ENCODE measurements at places on chromosomes 1 and 21.

DNA sequence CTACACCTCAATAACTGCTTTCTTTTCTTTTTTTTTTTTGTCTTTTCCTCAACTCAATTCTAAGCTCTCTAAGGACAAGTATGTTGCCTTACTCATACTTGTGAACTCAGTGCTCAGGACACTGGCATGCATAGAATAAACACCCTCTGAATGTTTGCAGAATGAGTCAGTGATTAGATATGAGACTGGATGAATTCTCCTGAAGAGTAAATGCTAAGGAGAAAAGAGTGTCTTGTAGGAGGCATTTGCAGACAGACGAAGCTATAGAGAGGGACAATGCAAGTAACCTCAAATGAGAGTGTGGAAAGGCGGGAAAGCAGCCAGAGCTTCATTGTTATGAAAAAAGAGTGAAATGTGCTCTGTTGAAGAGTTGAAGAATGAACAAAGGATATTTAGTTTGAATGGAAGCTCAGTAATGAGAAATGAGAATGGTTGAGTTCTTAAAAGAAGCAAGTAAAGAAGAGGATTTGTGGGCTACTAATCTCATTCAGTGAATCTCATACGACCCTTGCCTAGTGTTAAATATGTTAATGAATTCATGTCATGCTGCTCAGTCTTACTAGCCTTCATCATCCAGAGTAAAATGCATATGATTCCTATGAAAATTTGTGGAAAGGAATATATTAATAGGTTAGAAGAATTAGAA is 166.1 kb upstream of the DPYD start:
- no peak for DNase-seq

DNA sequence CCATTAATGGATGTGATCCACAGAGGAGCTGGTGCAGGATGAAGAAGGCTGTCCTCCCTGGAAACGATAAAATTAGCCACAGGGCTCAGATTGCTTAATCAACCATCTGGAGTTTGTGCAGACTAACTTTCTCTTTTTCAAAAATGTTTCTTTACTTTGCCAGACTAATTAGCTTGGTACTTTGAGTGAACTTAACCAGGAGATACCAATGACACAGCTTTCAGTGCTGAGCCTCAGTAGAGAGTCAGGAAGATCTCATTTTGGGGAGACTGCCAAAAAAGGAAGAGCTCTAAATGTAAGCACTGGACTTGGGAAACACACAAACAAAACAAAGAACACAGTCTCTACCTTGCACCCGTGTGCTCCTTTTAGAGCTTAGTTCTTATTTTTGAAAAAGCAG is 248.1 kb upstream of the DEPDC1 start:
- DNase-seq, result no peak

DNA sequence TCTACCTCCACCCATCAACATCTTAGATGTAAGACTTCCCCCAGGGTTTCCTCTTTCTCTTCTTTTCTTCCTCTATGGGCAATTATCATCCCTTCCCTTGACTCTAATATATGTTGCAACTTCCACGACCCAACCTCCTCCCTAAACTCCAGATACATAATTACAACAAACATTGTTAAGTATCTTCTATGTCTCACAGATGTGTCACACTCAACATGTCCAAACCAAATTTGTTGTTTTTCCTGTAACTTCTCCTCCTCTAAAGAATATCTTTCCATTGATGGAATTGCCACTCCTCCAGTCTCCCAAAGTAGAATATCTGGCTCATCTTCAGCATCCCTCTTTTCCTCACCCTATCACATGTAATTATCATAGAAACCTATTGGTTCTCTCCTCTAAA is 314.2 kb downstream of the RWDD3 start:
- DNase-seq, result no peak

- DNase-seq, result no peak
These were observed 176.4 kb downstream of the ZNF281 start for GRCh38 chr1:200233393-200233792.

- DNase-seq, result no peak
These were observed 7.9 kb upstream of the IL23R start for GRCh38 chr1:67158401-67158800.

GRCh38 chr1:58460469-58460868 is 86.1 kb downstream of the OMA1 start:
- DNase-seq, result peak; percentile 23

- no peak for DNase-seq
These were observed 388.2 kb downstream of the PTPRU start for GRCh38 chr1:29624320-29625083.

DNA sequence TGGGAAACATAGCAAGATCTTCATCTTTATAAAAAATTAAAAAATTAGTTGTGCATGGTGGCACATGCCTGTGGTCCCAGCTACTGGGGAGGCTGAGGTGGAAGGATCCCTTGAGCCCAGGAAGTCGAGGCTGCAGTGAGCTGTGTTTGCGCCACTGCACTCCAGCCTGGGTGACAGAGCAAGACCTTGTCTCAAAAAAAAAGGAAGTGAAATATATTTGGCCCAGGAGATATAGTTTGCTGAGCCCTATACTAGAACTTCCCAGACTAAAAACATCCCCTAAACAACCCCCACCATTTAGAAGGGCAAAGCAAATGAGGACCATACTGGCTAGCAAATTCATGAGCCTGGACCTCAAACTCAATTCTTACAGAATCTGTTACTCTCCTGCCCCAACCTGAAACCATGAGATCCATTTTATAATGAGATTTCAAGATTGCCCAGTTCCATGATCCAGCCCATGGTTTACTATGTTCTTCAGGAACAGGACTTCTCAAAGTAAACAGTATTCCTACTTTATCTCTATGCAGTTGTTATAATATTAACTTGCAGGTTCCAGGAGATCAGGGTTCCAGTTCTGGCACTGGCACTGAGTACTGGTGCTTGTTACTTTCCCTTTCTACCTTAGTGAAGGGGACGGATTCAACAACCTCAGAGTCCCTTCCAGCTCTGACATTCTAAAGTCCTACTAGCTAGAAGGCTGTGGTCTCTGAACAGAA is 48.9 kb upstream of the TADA1 start:
- no peak for DNase-seq

GRCh38 chr1:27357281-27358037 is 9.3 kb downstream of the MAP3K6 start:
- DNase-seq, result peak; percentile 90

DNA sequence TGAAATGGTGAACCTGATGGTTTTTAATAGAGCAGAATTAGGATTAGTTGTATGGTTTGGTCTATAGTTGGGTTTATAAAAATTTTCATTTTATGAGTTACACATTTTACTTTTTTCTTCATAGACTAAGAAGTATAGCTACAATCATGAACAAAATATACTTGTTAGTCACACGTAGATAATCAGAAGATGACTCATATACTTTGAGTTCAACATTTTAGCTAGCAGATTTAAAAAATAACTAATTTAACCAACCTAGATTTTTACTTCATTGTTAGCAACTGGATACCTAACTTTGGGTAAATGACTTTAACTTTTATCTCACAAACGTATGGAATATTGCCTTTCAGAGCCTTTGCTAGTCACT is 27.9 kb downstream of the MORC3 start:
- no peak for DNase-seq

- DNase-seq, result no peak
These were observed 76.5 kb upstream of the MAP10 start for GRCh38 chr1:232728507-232729263.

DNA sequence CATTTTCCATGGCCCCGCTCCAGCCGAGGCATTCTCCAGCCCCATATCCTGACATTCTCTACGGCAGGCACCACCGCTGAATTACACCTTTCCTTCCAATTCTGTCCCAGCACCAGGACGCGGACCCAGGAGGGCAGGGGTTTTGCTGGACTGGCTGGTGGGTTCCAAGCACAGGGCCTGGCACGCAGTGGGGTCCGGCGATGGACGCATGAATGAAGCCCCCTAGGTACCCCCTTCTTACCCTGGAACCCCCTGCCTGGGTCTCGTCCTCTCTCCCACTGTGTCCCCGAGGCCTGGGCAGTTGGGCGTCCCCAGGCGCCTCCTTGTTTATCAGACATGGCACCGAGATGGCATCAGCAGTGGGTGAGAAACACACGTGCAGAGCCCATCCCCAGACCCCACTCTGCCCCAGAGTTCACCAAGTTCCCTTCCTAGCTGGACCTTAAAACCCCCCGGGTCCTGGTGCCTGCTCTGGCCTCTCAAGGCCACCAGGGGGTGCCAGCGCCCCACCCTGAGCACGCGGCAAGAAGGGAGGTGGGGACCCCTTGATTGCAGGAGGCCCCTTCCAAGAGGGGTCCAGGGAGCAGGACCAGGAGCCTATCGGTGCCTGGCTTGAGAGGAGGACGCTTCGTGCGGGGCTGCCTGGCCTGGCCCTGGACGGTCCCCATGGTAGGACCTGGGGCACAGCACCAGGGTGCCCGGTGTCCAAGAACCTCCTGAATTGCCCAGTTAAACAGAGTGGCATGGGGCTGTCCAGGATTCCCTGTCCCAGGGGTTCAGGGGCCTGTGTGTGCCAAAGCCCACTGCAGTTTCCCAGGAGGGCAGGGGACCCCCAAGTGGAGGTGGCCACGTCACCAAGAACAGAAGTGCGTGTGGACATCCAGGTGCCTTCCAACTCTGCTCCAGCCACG is 46.1 kb downstream of the MEGF6 start:
- DNase-seq, result peak; percentile 89

GRCh38 chr1:150764617-150765101 is 919 bp downstream of the CTSS start:
- DNase-seq, result no peak

GRCh38 chr1:3311711-3312110 is 142.8 kb upstream of the ARHGEF16 start:
- no peak for DNase-seq

- peak; percentile 66 for DNase-seq
These were observed 149.0 kb downstream of the IGSF21 start for GRCh38 chr1:18256282-18257235.

DNA sequence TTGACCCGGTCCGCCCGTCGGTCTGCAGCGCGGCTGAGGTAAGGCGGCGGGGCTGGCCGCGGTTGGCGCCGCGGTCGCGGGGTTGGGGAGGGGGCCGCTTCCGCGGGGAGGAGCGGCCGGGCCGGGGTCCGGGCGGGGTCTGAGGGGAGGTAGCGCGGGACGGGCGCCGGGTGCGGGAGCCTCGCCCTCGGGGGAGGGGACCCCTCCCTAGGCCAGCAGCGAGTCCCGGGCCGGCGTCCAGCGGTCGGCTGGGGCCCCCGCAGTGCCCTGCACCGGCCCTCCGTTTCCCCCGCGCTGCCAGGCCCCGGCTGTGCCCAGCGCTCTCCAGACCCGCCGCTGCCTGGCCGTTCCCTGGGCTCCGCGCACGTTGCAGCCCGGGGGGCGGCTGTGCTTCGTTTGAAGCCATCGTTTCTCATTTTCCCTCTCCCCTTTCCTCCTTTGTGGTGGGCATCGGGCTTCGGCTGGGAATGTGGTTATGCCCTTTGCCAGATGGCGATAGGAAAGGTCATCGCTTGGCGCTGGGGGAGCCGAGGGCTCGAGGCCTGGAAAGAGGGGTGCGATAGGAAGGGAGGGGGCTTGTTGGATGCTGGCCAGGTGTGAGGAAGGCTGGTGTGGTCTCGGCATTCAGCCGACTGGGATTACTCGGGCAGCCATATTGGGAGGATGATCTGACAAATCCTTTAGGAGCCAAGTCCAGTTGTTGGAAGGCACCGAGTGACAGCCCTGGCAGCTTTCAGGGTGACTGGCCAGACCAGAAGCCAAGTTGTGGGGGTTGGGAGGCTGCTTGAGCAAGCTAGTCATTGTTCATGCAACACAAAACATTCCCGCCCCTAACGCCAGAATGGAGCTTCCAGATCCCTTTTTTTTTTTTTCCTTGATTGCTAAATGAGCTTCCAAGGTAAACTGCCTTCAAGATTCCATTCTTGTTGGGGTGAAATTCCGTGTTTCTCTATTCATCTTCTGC is 753 bp downstream of the KIF1B start:
- peak; percentile 70 for DNase-seq

DNA sequence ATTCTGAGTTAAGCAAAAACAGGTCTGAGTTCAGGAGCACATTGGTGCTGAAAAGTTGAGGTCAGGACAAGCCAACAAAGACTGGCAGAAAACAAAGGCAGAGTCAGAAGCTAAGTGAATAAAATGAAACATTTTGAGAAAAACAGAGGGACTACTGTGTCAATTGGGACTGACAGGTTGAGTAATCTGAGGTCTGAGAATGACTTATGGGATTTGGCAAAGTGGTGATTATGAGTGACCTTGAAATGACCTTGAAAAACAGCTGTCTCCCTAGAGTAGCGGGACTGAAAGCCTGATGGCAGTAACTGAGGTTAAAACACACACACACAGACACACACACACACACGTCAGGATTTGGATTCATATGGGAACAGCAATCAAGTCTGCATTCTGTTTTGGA is 8.8 kb upstream of the COG2 start:
- no peak for DNase-seq

DNA sequence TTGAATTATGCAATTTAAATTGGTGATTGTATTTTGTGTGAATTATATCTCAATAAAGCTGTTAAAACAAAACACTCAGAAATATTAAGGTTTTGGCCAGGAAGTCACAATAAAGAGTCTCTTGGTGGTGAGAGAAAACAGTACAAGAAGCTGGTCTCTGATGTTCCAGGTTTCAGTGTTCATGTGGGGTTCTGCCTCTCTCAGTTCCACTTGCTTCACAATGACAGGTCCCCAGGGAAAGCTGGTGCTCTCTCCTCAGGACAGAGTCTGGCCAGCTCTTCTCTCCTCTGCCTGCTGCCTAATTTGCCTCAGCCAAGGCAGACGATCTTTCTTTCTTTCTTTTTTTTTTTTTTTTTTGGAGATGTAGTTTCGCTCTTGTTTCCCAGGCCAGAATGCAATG is 342.9 kb upstream of the PLXNA2 start:
- no peak for DNase-seq

GRCh38 chr1:4836574-4836973 is 182.2 kb downstream of the AJAP1 start:
- DNase-seq, result no peak

- DNase-seq, result no peak
These were observed 216.4 kb downstream of the FMN2 start for GRCh38 chr1:240308096-240308495.

DNA sequence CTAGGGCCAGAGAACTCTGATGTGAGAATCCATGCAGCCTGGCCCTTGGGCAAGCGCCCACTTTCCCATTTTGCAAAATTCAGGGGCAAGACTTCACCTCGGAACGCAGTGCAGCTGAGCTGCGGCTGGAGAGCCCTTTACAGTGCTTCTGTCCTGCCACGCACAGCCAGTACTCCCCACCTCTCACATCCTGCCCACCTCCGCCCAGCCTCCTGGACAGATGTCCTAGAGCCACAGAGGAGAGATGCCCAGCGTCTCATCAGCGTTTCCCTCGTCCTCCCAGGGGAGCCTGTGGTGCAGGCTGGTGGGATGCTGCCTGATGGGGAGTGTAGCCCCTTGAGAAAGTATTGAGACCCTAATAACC is 29.6 kb downstream of the RUNX3 start:
- no peak for DNase-seq
